Breast epithelium (tissue), 4 donors: ENCODE measurements at places on chromosomes 5 and 9. TPM values are rescaled to one million over a fixed set of nuclear protein-coding genes. Genes with fewer than 3 reads are reported as not detected.

The FOXD4L6 gene
- 0.15 TPM for total RNA-seq

The INSL4 gene
- not detected for total RNA-seq

The IFNA21 gene
- not detected for total RNA-seq

The IFNK gene
- total RNA-seq = not detected

The PHF19 gene
- total RNA-seq = 19.0 TPM

The SPATA31A3 gene
- total RNA-seq = not detected

The NME5 gene
- total RNA-seq = 3.9 TPM

The TMEM167A gene
- total RNA-seq = 53.4 TPM

The CCIN gene
- total RNA-seq = 0.80 TPM

The CCDC192 gene
- 1.3 TPM for total RNA-seq

The FOXD4L4 gene
- 0.32 TPM for total RNA-seq

The LMX1B gene
- total RNA-seq = 9.2 TPM

The MCC gene
- total RNA-seq = 24.3 TPM

The DBH gene
- not detected for total RNA-seq

The CRAT gene
- total RNA-seq = 74.7 TPM

The NSMF gene
- 30.9 TPM for total RNA-seq

The OR2V1 gene
- total RNA-seq = not detected

The SPINK13 gene
- not detected for total RNA-seq

The FCN2 gene
- total RNA-seq = 0.73 TPM

The PCDHGB1 gene
- 2.7 TPM for total RNA-seq

The CNTLN gene
- total RNA-seq = 13.6 TPM

The TNC gene
- 2.4 TPM for total RNA-seq

The C9orf153 gene
- total RNA-seq = 0.80 TPM

The ZNF658 gene
- total RNA-seq = 8.6 TPM

The PCDHAC1 gene
- total RNA-seq = 2.5 TPM

The IL5 gene
- not detected for total RNA-seq

The STPG3 gene
- not detected for total RNA-seq
